T-helper 2 cell treated with Interferon-gamma antibody and Interleukin-4, amounts not matched to agents 5 μg/mL and 100 μg/mL, for 36 hours (primary cell): ENCODE measurements at places on chromosomes 11 and 22.

DNA sequence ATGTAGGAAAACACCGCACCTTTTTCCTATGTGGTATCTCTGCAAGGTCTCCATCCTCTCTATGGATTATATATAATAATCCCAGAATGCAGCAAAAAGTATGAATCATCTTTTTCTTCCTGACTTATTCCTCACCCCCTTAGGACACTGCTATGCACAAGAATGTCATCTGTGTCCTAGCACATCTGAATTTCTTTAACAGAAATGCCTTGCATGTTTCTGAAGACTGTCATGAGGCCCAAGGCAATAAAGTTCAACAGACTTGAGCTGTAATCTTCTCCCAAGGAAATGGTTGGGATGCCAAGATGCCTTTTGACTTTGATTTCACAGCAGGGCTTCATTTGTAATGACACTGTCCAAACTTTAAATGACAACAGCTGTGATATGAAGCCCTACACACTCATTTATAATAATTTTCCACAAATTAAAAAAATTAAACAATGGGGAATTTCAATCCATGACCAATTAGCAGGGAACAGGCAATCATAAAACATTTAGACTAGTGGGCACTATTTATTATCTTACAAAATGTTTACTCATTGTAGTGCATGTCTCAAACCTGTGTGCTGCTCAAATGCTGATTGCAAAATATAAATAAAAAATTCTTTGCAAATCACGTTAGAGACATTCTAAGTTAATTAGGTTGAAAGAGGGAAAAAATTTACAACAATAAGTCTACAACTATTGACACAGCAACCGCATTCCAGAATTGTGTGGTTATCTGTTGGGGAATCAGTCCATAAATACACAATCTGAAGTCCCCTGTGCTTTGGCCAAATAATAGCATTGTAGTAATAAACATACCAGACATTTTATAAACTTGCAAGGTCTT is 242.3 kb downstream of the SWAP70 start:
- no peak for DNase-seq

- no peak for DNase-seq
These were observed 667.5 kb downstream of the NTM start for GRCh38 chr11:132037956-132038355.

GRCh38 chr22:49040111-49040510 is 787.6 kb downstream of the BRD1 start:
- no peak for DNase-seq

GRCh38 chr11:113022262-113022661 is 61.0 kb downstream of the NCAM1 start:
- DNase-seq, result no peak

- DNase-seq, result no peak
These were observed 70.0 kb upstream of the GRIK4 start for GRCh38 chr11:120441592-120441991.

DNA sequence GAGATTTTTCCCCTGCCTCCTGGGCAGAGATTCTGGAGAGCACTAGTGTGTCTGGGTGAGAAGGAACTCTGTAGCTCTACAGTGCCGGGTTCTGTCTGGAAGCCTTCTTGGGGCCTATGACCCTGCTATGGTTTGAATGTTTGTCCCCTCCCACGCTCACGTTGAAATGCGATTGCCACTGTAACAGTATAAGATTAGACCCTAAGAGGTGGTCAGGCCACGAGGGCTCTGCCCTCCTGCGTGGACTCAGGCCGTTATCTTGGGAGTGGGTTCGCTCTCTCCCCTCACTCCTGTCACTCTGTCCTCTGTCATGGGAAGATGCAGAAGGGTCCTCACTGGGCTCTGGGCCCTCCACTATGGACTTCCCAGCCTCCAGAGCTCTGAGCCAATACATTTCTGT is 3.5 kb downstream of the AP5B1 start:
- no peak for DNase-seq

DNA sequence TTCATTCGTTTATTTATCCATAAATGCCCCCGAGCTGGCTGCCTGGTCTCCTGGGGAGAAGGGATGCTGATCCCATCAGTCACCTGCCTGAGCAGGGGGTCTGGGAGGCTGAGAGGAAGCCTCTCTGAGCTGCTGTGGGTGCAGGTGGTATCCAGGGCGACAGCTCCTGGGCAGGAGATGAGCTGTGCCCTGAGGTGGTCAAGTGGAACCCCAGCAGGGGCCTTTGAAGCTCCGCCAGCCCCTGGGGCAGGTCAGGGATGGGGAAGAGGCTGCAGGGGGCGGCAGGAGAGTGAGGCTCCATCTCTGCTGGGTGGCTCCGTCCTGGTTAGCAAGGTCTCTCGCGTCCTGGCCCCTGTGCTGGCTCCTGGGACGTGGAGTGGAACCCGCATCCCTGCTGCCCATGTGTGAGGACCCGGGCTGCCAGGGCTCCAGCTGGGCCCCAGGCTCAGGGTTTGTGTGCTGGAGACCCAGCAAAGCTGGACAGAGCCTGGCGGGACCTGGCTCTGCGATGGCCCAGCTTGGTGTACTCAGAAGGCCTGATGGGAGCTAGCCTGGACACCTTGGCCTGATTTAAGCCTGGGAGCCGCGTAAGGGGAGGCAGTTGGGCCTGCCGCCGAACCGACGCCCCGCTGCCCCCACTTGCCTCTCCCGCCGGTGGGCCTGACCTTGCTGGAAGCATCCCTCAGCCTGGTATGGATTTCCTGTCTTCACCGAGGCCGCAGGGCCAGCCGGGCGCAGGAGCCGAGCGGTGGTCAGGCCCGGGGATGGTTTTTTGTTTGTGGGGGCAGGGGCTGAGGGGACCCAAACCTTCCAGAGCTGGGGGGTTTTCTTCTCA is 44.5 kb downstream of the RTN4R start:
- DNase-seq, result no peak
